ENCODE measurements at places on chromosomes 12 and 14.

DNA sequence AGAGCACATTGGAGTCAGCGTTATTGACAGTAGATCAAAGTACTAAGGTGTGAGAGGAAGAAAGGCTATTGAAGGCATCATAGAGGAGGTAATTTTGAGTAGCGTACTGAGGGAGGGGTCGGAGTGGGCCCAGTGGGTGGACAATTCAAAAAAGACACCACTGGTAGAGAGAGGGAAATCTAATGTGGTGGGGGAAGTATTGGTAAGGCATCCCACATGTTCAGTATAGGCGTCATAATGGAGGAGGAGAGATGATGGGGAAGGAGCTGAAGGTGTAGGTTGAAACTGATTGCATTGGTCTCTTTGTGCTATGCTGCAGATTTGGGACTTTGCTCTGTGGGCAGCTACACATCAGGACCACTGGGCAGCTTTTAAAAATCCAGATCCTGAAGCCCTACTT lies 23.7 kb upstream of the KRT77 start:
- DNase-seq = no peak

GRCh38 chr12:49534731-49535278 lies 4.0 kb upstream of the KCNH3 start:
- no peak for DNase-seq

GRCh38 chr14:59103396-59103795 lies 85.1 kb upstream of the DAAM1 start:
- no peak for DNase-seq

DNA sequence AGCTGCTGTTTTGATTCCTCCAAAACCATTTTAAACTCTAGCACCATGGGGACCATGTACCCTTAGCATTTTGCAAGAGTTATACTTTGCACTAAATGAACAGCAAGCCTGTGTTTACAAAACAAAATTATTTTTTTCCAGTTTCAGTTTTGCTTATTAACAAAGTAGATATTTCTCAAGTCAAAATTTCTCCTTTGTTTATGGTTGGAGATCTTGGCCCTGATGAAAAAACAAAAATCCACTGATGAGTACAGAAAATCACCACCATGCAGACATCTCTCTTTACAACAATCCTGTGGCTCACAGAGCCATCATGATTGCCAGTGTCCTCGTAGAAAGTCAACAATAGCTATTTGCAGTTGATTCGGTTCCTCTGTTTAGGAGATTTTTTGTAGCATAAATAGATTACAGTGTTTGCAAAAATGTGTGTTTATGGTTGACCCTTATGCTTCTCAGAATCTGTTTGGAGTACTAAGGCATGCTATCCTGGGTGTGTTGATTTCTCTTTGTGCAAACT lies 201.1 kb upstream of the NUDT4 start:
- DNase-seq = no peak

GRCh38 chr12:120710805-120711296 lies 593 bp downstream of the UNC119B start:
- DNase-seq = no peak

GRCh38 chr12:104454997-104455396 lies 1.8 kb upstream of the CHST11 start:
- no peak for DNase-seq

GRCh38 chr12:110658242-110658641 lies 30.7 kb downstream of the HVCN1 start:
- no peak for DNase-seq

DNA sequence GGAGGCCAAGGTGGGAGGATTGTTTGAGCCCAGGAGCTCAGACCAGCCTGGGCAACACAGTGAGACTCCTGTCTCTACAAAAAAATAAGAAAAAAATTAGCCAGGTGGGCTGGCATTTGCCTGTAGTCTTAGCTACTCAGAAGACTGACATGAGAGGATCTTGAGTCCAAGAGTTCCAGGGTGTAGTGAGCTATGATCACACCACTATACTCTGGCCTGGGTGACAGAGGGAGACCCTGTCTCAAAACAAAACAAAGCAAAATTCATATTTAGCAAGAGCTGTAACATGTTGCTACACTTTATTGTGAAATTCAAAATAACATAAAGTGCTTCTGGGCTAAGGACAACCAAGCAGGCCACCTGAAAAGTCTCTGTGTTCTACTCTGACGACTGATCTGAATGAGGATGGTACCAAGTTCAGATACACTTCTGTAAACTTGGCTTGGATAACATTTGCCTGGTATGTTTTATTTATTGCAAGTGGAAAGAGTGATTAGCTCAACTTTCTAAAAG lies 11.6 kb upstream of the STRN3 start:
- no peak for DNase-seq

GRCh38 chr12:40209886-40210285 lies 14.9 kb upstream of the LRRK2 start:
- no peak for DNase-seq

- DNase-seq = no peak
Measured at GRCh38 chr14:21096978-21097635, 1.3 kb downstream of the ZNF219 start.

- DNase-seq = no peak
Measured at GRCh38 chr12:85423947-85424346, 143.9 kb downstream of the ALX1 start.

DNA sequence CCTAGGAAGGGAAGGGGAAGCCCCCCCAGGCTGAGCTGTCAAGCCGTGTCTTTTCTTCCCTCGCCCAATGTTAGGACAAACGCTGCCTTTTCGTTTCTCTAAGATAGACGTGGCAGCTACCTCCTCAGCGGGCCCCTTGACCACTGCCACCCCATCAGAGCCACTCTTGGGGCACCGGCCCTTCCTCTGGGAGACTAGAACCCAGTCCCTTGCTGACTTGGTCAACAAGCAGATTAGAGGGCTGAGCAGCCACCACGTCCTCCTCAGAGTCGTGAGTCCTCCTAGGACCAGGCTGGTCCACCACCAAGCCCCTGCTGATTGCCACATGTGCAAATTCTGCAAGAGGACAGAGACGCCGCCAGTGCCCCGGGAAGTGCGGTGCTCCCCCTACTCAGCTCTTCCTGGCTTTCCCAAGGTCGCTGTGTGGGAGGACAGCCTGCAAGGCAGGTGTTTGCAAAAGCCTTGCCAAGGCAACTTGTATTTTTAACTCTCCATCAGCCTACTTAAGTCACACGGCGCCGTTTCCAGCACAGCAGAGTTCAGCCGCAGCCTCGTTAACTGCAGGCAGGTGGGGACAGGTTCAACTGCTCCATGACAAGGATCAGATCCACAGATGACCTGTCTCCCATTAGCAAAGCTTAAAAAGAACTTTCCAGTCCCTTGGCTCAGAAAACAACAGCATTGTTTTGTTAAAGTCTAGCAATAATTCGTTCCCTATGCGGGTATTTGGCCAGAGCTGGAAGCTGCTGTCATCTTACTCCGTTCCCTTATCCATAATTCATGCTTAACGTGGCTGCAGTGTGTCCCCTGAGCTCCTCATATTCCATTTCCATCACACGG lies 65.6 kb downstream of the TESC start:
- DNase-seq = no peak

- peak; percentile 9 for DNase-seq
Measured at GRCh38 chr12:118307069-118307954, 65.4 kb downstream of the TAOK3 start.

- no peak for DNase-seq
Measured at GRCh38 chr12:88893801-88894200, 313.5 kb upstream of the KITLG start.

Data from activated T-helper 1 cell treated with anti-CD3 and anti-CD28 coated beads, Interleukin-2, amount 50 U/mL, for 16 hours (primary cell).